ENCODE measurements at places on chromosomes 3 and 15.
A peak's percentile ranks its signal among the peaks of the same experiment; 100 is the strongest.

DNA sequence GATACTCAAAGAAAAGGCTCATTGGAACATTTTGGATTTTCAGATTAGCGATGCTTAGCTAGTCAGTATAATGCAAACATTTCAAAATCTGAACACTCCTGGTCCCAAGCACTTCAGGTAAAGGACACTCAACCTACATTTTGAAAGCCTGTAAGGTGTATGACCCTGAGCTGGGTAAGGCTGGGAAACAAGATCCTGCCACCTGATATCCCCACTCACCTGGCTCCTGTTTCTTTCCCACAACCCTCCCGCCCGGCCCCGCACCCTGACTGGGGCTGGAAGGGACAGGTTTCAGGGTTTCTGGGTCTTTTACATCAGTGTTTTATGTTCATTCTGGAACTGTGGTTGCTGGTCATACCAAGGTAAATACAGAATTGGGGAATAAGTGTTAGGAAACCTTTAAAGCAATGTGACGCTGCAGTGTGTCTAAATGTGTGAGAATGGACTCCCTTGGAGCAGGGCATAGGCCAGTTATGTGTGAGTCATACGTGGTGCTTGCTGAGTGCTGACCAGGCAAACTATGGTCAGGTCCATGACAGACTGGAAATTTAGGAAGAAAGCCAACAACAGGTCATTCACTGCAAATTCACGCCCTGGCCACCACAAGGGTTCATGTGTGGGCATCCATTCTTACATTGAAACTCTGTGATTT is 22.9 kb downstream of the CTXND1 start:
- DNase-seq, result no peak

DNA sequence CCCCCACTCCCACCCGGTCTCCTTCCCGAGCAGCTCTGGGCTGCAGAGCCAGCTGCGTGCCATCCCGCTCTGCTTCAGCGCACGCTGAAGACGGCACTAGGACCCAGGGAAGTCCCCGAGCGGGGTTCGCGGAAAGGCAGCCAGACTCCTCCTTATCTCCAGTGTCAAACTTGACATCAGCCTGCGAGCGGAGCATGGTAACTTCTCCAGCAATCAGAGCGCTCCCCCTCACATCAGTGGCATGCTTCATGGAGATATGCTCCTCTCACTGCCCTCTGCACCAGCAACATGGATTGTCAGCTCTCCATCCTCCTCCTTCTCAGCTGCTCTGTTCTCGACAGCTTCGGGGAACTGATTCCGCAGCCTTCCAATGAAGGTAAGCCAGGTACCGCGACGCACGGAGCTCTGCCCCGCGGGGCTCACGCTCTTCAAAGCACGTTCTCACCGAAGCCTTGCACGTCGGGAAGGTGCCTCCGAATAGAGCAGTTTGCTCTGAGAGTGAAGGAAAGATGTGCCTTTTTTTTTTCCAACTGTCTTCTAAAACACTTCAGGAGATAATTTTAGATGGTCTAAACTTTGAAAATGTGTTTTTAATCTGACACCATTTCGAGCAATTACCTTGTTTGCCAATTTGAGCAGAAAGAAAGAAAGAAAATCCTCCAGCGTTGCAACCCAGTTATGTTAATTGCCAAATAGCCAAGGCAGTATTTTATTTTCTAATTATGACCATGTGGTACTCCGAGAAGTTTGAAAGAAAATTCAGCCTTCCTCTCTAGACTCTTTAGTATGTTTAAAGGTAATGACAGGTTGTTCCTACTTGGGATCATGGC is at the start of gene EPHA3:
TSS of gene EPHA3 (plus strand) at position 161 of the 830 bp plus-strand sequence. CDS start at position 289, 128 bp downstream.
- peak; percentile 10 for DNase-seq

GRCh38 chr3:194137008-194137505 is 1.1 kb downstream of the HES1 start:
- DNase-seq, result no peak

GRCh38 chr3:37897763-37898162 is 36.1 kb downstream of the CTDSPL start:
- no peak for DNase-seq

GRCh38 chr3:43784640-43785011 is 93.9 kb downstream of the ABHD5 start:
- DNase-seq, result no peak

GRCh38 chr15:49844390-49844789 is 223.5 kb downstream of the DTWD1 start:
- DNase-seq, result no peak

- no peak for DNase-seq
Measured at GRCh38 chr15:75058127-75058905, 34.9 kb downstream of the PPCDC start.

GRCh38 chr3:14839236-14839635 is 20.5 kb downstream of the FGD5 start:
- no peak for DNase-seq

- no peak for DNase-seq
Measured at GRCh38 chr3:126765187-126766069, 61.4 kb downstream of the CHCHD6 start.

GRCh38 chr3:114623420-114624046 is 329.7 kb downstream of the TIGIT start:
- DNase-seq, result no peak

GRCh38 chr15:75916978-75917377 is 13.3 kb downstream of the FBXO22 start:
- DNase-seq, result no peak

DNA sequence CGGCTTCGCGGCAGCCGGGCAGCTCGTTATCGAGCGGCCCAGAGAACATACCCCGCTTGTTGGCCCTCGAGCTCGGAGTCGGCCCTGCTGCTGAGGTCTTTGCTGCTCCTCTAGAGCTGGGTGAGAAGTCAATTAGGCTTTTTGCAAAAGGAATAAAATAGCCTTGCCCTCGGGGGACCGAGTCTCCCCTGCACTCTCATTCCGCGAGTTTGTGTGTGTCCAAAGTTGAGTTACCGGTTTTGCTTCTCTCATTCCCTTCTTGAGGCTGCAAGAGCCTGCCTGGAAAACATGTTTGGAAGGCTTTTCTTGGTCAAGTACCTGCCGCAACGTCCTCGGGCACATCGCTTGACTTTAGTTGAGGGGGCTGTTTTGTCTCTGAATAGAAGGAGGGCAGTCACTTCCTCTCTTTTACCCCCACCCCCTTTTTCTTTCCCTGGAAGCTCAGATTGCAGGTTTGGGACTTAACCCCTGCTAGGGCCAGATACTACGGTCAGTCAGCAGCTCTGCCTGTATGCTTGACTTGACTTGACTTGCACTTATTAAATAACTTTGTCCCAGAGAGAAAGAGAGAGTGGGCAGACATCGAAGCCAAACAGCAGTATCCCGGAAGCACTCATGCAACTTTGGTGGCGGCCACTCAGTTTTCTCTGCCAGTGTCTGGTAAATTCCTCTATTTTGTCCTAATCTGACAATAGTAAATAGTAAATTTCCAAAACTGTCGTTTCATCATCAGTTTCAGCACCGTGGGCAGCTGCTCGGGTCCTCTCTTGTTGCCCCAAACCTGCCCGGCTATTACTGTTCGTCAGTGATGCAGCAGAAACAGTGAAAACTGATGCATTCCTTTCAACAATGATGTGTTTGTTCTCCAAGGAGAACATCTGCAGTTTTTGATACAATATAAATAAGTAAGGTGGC is 609 bp downstream of the RNF13 start:
- DNase-seq, result no peak

DNA sequence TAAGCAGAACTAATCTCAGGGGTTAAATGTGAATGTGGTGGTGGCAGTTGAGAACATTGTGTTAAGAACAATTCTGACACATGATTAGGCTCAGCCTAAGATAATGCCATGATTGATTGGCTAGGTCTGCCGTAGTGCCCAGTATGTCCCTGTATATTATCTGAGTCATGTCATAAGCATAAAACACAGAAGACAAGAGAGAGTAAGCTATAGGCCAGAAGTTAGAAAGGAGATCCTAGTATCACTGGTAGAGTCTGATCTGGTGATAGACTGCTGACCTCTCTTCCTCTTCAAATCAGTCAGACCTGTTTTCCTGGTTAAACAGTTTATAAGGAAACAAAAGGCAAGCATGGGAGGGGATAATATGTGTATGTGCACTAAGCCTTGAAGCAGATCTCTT is 30.1 kb upstream of the ATP8B4 start:
- no peak for DNase-seq

GRCh38 chr3:183159333-183159732 is 3.2 kb downstream of the LAMP3 start:
- DNase-seq, result no peak

GRCh38 chr15:85711580-85712192 is 83.0 kb downstream of the KLHL25 start:
- DNase-seq, result no peak

All from NCI-H1092 (cell line).